ENCODE measurements at places on chromosomes 6 and 20.

DNA sequence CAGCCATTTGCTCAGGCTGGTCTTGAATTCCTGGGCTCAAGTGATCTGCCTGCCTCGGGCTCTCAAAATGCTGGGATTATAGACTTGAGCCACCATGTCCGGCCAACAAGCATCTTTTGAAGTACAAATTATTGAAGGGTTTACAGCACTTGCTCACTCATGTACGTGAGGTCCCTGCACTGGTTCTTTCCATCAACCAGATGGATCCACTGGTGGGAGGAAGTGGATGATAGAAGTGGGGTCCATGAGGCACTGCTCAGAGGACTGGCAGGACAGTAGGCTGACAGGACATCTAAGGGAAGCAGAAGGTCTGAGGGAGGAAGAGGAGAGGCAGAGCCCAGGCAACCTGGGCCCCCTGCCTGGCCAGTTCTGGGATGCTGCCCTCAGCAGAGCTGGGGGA lies 109.2 kb upstream of the NXT1 start:
- no peak for DNase-seq

GRCh38 chr6:50096296-50096695 lies 46.6 kb upstream of the DEFB112 start:
- no peak for DNase-seq

DNA sequence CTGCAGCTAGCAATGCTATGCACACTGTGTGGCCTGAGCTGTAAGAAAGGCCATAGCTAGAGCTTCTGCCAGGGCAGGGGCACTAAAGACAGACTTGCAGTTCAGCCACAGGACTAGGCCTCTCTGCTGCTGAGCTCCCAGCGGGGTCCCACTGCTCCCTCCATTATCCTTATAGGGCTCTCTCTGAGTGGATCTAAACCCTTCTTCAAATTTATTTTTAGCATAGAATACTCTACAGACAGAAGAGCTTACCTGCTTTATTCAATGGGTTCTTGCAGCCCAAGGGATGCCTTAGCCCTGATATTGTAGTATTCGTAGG lies 100.9 kb upstream of the MLN start:
- DNase-seq: no peak

GRCh38 chr20:63129991-63130657 lies 85.8 kb downstream of the YTHDF1 start:
- DNase-seq: no peak

- DNase-seq: no peak
These were observed 8.2 kb downstream of the KIZ start for GRCh38 chr20:21133917-21134622.

DNA sequence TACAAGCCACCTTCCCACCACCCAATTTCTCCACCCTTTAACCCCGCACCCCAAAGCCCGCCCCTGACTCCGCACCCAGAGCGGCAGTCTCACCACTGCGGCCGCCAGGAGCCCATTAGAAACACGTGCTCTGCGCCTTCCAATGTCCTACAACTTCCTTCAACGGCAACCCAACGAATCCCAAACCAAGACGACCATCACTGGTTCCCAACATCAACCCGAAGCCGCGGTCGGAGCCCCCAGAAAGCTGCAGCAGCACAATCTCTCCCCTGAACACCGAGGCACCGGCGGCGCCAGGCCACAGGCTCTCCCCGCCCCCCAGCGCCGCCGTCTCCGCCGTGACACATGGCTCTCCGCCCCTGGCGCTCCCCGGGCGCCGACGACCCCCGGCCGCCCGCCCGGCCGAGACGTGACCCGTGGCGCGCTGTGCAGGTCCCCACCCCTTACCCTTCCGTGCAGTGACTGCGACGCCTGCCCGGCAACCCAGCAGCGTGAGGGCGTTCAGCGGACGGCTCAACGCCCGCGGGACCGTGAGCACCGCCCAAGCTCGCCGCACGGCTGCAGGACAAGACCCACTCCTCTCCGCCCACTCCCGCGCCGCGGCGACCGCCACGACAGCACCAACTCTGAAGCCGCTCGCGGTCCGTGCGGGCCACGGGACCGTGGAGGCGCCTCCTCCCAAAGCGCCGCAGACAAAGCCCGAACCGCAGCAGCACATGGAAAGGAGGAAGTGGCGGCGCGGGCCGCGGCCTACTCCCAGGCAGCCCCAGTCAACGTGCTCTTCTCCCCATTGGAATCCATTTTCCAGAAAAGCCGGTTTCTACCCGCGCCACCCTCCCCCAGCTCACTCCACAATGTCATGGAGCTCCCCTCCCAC lies 551 bp downstream of the SYNCRIP start:
- peak; percentile 28 for DNase-seq

DNA sequence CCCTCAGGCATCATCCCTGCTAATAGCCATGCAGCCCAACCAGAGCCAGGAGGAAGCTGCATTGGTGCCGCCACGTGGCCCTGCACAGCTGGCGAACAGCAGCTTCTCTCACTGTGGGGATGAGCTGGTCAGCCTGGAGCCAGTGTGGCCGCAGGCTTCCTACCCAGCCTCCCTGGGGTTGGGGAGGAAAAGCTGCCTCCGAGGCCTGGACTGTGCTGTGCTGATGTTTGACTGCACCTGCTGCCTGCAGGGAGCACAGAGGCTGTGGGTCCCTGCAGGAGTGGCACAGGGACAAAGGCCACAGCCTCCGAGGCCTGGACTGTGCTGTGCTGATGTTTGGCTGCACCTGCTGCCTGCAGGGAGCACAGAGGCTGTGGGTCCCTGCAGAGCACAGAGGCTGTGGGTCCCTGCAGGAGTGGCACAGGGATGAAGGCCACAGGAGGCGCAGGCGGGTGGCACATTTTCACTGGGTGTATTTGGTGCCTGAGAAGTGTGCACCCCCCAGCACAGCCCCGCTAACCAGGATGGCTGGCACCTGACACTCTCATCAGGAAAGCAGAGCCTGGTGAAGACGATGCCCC lies 83.9 kb downstream of the DLL1 start:
- peak; percentile 7 for DNase-seq

- no peak for DNase-seq
These were observed 61.5 kb downstream of the OGFRL1 start for GRCh38 chr6:71349976-71350615.

GRCh38 chr6:148358196-148358785 lies 15.7 kb downstream of the SASH1 start:
- no peak for DNase-seq

GRCh38 chr20:50713657-50714101 lies 17.7 kb upstream of the PARD6B start:
- no peak for DNase-seq

DNA sequence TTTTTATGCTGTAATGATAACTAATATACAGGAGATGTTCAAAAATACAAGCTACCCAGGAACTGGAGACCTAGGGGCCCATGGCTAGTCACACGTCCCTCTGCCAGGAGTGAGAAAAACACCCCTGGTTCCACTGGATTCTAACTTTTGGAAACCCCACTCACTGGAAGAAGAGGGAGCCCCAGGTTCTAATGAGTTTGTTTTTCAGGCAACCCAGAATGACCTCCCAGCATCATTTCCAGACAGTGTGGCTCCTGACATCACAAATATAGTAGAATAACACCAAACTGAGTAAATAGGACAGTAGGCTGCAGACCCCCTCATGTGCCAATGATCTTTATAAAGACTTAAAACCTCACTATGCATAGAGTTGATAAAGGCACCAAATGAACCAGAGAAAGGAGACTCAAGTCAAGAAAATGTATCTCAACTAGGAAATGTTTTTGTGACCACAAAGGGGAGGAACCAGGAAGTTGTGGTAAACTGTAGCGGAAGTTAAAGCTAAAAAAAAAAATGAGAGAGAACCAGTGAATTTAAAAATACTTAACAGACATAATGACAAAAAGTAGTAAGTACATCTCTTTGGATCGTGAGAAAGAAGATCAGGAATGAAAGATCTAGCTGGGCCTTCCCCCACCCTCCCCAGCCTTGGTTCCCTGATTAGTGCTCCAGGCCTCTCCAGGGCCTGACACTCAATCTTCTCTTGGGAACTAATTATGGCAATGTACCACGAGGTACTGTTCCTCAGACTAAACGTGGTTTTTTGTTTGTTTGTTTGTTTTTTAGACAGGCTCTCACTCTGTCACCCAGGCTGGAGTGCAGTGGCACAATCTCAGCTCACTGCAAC lies 19.8 kb downstream of the HLA-E start:
- no peak for DNase-seq

DNA sequence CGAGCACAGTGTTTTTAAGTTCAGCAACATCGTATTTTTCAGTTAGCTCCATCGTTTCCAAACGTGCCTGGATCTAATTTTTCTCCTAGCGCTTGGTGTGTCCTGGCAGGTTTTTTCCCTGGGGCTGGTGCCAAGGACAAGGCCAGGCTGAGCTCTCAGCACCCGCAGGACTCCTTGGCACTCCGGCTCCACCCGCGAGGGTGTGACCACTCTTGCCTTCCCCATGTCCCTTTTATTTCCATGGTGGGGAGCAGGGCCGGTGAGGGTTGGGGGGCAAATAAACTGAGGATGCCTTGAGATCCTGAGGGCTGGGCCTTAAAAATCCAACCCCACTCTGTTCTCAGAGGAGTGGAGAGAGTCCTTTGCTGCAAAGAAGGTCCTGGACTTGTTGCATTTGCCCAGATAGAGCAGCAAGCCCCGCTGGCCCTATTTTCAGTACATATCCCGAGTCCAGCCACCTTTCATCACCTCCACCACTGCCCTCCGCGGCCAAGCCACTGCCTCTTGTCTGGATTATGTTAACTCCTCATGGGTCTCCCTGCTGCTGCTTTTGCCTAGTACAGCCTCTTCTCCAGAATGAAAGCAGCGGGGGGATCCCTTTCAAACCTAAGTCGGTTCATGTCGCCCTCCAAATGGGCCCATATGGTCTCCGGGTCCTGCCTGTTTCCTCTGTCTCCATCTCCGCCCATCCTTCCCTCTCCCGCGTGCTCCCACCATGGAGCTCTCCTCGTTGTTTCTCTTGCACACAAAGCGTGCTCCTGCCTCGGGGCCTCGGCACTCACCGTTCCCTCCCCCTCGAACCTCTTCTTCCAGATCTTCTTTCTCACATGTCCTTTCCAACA lies 4.5 kb upstream of the RAB44 start:
- no peak for DNase-seq

DNA sequence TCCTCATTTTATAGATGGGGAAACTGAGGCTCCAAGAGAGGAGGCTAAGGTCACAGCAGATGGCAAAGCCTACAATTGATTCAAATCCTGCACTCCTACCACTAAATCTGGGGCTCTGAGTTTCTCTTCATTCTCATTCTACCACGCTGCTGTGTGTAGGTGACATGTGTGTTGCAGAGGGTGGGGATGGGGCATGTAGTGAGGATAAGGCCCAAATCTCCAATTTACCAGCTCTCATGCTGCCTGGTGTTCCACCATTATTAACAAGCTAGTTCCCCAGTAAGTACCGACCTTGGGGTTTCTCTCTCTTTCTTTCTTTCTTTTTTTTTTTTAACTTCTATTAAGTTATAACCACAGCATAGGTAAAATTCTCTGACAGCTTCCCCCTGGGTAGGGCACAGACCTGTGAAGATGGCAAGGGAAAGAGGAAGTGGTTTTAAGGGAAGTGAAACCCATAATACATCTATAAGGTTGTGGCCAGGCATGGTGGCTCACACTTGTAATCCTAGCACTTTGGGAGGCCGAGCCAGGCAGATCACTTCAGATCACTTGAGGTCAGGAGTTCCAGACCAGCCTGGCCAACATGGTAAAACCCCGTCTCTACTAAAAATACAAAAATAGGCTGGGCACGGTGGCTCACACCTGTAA lies 13.0 kb upstream of the MATN4 start:
- no peak for DNase-seq

DNA sequence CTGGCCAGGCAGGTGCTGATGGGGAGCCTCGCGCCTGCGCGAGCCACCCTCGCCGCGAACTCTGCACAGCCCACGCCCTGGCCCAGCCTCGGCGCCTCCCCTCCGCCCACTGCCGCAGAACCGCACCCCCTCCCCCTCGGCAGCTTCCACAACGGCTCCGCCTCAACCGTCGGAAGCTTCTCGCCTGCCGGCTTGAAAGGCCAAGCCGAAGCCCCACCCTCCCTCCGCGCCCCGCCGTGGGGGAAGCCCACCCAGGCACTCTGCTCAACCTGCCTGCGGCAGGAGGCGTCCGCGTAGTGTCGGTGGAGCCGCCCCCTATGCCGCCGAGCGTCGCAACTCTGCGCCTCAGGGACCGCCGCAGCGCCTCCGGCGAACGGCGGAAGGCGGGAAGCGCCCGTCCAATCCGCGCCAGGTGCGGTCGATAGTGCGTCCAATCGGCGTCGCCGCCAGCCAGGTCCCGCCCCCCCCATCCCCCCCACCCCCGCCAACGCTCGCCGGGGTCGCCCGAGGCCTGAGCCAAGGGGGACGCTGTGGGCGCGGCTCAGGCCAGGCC lies at the start of gene SYCP2:
SYCP2 (minus strand) TSS at position 342 of the 553 bp plus-strand sequence. CDS start 11,224 bp downstream, outside the sequence.
- DNase-seq: peak; percentile 29

GRCh38 chr6:31490115-31490873 lies 7.7 kb upstream of the MICB start:
- DNase-seq: no peak

DNA sequence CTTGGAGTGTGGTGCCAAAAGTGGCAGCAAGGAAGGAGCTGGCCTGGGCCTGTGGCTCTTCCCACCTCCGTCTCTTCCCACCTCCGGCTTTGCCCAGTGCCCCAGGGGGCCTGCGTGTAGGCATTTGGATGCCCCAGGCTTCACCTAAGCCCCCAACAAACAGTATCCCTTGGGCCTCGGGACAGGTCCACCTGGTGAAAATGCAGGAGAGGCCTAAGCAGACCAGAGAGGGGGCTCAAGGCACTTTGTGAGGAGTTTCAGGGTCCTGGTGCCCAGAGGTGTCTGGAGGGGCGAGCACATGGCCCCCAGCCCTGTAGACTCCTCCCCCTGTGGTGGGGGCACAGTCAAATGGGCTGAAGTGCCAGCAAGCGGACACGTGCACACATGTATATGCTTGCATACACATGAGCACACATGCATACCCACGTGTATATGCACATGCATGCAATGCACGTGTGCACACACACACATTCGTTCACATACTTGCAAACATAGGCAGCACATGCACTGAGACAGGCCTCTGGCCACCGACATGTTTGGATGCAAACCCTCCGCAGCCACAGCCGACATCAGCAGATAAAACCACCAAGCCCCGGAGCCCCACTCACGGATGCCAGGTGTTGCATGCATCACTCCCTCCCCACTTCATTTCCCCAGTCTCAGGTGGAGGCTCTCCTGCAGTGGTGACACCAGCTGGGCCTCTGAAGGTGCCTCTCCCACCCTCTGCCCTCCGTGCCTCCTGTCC lies 124.5 kb downstream of the TAF4 start:
- DNase-seq: no peak

DNA sequence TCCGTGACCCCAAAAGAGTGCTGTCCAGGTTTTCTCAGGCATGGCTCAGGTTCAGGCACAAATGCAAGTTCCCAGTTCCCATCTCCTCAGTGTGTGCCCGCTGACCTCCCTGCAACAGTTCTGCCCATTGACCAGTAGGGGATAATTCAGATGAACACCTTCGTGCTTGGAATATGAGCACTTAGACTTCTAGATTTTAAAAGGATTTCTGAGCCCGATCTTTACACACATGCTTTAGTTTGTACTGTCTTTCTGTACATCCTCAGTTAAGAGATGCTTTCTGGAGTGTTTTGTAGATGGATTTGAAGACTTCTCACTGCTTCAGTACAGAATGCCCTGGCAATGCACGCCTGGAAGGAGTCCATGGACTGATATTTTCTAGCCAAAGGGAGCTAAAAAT lies 239.6 kb upstream of the PLCB4 start:
- no peak for DNase-seq

GRCh38 chr20:38078084-38078483 lies 44.5 kb downstream of the RPRD1B start:
- no peak for DNase-seq

GRCh38 chr20:25023356-25023755 lies 30.8 kb upstream of the APMAP start:
- DNase-seq: no peak

GRCh38 chr6:142530566-142530965 lies 228.8 kb downstream of the ADGRG6 start:
- DNase-seq: no peak

Measured in central memory CD8-positive, alpha-beta T cell (primary cell).